ENCODE measurements at places on chromosomes 6 and 20.

- DNase-seq = no peak
These were observed 10.6 kb downstream of the RBM24 start for GRCh38 chr6:17291778-17292177.

GRCh38 chr6:154872542-154873114 is 122.5 kb upstream of the TIAM2 start:
- DNase-seq = no peak

GRCh38 chr6:156163311-156163710 is 613.9 kb upstream of the ARID1B start:
- no peak for DNase-seq

- no peak for DNase-seq
These were observed 120.0 kb downstream of the UTRN start for GRCh38 chr6:144405163-144405562.

GRCh38 chr6:1491591-1492319 is 102.4 kb downstream of the FOXF2 start:
- DNase-seq = no peak

- no peak for DNase-seq
These were observed 10.4 kb downstream of the MRPL14 start for GRCh38 chr6:44116641-44117382.

GRCh38 chr6:56513631-56514030 is 129.1 kb downstream of the DST start:
- DNase-seq = no peak

DNA sequence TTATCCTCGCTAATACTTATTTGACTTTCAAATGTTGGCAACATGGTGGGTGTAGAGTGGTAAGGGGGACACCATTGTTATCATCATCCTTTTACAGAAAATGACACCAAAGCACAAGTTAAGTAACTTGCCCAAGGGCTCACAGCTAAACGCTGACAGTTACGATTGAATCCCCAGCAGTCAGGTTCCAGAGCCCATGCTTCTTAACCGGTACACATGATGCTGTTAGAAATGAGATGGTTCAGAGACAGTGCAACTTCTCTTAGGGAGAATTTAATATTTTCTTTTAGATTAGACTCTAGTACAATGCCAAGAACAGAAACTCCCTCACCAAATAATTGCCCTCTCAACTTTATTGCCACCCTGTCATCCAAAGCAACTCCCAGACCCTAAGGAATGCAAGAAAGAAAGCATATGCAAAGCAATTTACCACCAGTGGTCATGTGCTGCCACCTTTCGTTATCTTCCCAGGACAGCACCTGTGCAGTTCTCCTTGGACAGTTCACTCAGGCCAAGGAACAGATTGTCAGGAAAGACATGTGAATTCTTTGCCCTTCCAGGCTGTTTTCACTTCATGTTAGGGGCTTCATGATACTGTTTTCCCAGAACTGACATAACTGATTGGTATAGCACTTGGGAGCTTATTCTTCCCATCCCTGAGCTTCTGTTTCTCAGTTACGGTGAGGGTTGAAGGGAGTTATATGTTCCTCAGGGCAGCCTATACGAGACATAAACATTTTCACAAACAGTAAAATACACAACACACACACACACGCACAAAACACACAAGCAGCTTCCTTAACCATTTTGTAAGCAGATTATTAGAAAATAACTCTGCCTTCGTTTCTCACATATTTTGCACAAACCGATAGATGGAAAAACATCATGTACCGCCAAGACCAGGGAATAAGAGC is 5.1 kb downstream of the HLA-DMA start:
- DNase-seq = no peak

GRCh38 chr6:119129968-119130484 is 51.6 kb upstream of the FAM184A start:
- peak; percentile 67 for DNase-seq
